ENCODE measurements at places on chromosomes 2 and 18. TPM values are rescaled to one million over a fixed set of nuclear protein-coding genes. Genes with fewer than 3 reads are reported as not detected.

The VWA3B gene
- not detected for polyA plus RNA-seq

- no peak for DNase-seq
Measured at GRCh38 chr2:76953733-76954347, 568.3 kb downstream of the LRRTM4 start.

DNA sequence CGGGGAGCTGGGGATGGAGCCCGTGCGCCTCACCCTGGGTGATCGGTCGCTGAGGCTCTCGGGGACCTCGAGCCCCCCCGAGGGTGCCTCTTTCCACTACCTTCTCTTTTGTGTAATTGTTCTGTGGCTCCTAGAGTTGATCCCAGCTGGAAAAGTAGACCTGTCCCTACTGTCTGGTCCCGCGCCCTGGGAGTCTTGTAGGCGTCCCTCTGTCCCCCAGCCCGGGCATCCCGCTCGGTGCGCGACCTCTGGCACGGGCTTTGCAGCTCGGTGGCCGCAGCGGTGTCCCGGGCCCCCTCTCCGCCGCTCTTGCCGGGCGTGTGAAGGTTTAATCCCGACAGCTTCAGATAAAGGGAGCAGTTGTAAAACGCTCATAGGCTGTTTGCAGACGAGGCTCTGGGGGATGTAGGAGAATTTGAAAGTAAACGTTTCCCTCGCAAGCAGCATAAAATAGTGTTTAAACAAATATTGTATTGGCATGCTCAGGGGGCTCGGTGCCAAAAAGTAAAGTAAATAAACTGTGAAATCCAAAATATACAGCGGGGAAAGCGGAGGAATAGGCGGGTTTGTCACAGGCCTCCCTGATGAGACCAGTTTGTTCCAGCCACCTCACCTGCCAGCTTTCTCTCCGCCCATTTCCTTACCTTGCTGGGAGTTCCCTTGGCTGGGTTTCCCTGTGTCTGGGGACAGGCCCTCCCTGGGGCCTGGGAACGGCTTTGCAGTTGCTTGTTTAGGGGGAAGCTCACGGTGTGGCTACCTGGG lies 1.9 kb downstream of the GLI2 start:
- DNase-seq, result no peak

GRCh38 chr2:166944909-166945308 lies 56.6 kb downstream of the XIRP2 start:
- no peak for DNase-seq

DNA sequence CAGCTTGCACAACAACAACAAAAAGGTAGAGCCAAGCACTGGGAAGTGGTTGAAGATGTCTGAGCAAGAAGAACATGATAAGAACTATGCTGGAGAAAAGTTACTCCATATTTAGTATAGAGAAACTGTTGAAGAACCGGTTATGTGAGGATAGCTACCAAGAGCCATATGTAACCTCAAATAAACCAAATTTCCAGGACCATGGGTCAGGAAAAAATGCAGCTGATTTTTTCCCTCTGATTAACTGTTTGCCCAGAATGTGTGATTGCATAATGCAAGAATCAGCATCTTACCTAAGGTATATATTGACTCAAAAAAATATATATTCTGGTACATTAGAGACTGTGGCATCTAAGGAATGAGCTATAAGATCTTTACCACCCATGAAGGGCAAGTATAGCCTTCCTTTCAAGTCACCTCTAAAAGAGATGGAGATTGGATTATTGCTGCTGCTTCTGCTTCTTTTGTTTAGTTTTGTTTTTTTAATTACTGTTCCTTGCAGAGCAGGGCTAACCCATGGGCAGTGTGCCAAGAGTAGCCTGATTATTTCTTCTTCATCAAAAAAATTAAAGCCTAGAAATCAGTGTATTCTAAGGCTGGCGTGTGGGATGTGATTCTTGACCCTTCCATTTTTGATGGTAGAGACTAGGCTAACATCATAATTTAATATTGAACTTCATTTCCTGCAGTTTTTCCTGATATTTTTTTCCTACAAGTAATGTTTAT lies 76.9 kb upstream of the MAP3K20 start:
- DNase-seq, result no peak

- DNase-seq, result no peak
Measured at GRCh38 chr2:72891091-72891818, 4.0 kb downstream of the SPR start.

GRCh38 chr2:228628682-228629081 lies 447.2 kb upstream of the SPHKAP start:
- DNase-seq, result no peak

Data from BJ (cell line).